Islet precursor cell (in vitro differentiated cells): ENCODE measurements at places on chromosomes 3 and 15.

DNA sequence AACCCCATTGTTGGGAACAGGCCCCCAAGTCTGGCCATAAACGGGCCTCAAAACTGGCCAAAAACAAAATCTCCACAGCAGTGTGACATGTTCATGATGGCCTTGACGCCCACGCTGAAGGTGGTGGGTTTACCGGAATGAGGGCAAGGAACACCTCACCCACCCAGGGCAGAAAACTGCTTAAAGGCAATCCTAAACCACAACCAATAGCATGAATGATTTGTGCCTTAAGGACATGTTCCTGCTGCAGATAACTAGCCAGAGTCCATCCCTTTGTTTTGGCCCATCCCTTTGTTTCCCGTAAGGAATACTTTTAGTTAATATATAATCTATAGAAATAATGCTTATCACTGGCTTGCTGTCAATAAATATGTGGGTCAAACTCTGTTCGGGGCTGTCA, 47.7 kb downstream of the KLHDC8B start:
- no peak for DNase-seq

GRCh38 chr3:57038466-57039164, 21.8 kb upstream of the SPATA12 start:
- no peak for DNase-seq

GRCh38 chr15:39493424-39494067, 87.3 kb upstream of the THBS1 start:
- no peak for DNase-seq

GRCh38 chr15:65245096-65245856, 34.0 kb upstream of the CILP start:
- peak; percentile 77 for DNase-seq

GRCh38 chr3:13112521-13113345, 39.5 kb upstream of the IQSEC1 start:
- peak; percentile 46 for DNase-seq

DNA sequence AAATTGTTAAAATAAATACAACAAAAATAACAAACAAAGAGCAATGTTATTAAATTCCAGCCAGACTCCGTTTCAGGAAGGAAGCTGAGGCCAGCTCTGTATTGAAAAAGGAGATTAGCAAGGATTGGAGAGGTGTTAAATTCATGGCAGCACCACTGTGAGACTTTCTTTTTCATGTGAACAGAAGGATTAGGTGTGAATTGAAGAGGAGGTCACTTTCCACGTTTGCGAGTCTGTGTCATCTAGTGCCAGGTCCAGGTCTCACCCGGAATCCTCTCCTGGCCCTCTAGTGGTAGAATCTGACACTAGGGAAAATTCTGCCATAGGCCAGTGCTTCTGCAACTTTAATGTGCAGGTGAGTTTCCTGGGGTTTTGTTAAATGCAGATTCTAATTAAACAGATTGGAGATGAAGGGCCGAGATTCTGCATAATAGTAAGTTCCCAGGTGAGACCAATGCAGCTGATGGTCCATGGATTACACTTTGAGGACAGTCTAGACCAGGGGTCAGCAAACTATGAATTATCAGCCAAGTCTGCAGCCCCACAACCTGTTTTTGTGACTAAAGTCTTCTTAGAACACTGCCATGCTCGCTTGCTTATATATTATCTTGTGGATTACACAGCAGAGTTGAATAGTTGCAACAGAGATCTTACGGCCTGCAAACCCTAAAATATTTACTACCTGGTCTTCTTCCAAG, 9.2 kb upstream of the SLC6A1 start:
- peak; percentile 72 for DNase-seq

- no peak for DNase-seq
Observed at GRCh38 chr3:126968391-126969390, 14.2 kb upstream of the PLXNA1 start.
